ENCODE measurements at places on chromosomes 3 and 15. TPM values are rescaled to one million over a fixed set of nuclear protein-coding genes. Genes with fewer than 3 reads are reported as not detected.
A peak's percentile ranks its signal among the peaks of the same experiment; 100 is the strongest.

MPI gene
- 59.3 TPM for total RNA-seq

DNA sequence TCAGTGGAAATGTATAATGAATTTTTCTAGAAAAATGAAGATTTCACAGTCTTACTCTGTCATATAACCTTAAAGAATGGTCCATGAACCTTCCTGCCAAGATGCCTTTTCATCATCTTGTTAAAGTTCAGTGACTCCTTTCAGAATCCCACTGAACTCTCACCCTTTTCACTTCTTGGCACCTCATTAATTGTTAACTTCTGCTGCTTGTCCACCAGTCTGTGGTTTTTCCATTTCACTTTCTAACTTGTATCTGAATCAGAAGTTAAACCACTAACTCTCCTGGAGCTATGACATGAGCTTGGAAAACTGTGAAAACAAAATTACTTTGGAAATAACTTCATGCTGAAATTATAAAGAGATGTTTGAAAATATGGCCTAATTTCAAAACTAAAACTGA is 281.2 kb upstream of the ALCAM start:
- no peak for DNase-seq
- no peak overlapping the region for H3K27ac ChIP-seq
- H3K4me1 ChIP-seq = no peaks in the 10 kb centered on the region

ARHGEF26 gene
- total RNA-seq = 6.9 TPM

CHD2 gene
- total RNA-seq = 31.1 TPM

DNA sequence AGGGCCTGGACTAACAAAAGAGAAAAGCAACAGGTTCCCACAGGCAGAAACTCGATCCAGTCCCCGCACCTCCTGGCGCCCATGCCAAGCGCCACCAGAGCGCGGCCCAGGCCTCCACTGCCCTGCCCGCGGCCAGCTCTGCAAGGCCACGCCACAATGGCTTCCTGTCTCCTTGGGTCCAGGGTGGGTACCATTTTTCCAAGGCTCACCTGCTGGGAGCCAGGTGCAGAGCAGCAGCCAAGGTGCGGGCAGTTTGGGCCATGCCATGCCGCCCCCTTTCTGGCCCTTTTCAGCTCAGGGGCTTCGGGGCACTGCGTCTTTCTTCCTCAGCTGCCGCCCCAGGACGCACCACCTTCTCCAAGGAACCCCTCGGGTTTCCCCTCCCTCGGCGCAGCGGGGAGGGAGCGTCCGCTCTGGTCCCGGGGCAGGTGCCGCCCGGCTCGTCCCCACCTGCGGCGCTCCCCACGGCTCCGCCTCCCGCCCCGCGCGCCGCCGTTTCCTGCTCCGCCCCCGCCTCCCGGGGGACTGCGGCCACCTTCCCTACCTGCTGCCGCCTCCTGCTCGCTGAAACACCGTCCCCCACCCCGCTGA is at the start of gene ILDR1:
TSS of gene ILDR1 (minus strand) at position 437 of the 591 bp plus-strand sequence. CDS start at position 267, 170 bp downstream.
- H3K4me3 ChIP-seq = peak within 1 kb of the TSS; percentile 38
- no peaks in the 10 kb centered on the region for H3K4me1 ChIP-seq
- H3K36me3 ChIP-seq = no peaks in the 10 kb centered on the region
- no peaks in the 10 kb centered on the region for H3K27me3 ChIP-seq

DNA sequence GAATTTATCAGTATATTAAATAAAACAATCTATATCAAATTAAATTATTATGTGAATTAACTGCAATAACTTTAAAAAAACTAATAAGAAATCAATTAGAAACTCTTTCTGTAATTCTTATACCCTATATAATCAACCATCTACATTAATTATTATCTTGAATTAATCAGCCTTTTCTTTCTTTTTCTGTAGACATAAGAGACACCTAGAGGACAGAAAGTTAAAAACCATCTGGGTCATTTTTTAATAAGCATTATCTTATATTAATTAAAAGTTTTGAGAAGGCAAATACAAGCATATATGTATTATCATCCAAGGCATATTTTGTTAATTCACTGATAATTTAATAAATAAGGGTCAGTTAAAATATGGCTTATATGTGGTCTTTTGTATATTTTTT is 24.2 kb upstream of the SLC25A26 start:
- no peaks in the 10 kb centered on the region for H3K36me3 ChIP-seq
- no peak overlapping the region for H3K27ac ChIP-seq
- no peak overlapping the region for H3K4me3 ChIP-seq
- no peak for DNase-seq
- H3K4me1 ChIP-seq = no peaks in the 10 kb centered on the region

DNA sequence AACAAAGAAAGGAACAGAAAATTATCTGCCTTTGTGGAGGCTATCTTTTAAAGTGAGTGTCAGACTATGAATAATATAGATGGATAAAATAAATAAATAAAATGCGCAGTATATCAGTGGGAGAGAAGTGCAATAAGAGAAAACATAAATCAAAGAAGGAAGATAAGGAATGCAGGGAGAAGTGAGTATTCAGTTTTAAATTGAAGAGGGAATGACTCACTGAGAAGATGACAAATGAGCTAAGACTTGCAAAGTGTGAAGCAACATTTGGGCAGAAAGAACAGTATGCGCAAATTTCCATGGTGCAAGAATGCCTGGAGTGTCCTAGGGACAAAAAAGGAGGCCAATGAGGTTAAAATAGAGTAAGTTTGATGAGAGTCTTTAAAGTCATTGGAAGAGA is 1300.1 kb upstream of the ALCAM start:
- DNase-seq = no peak
- H3K36me3 ChIP-seq = no peaks in the 10 kb centered on the region
- H3K27me3 ChIP-seq = no peaks in the 10 kb centered on the region
- H3K27ac ChIP-seq = no peak overlapping the region
- H3K4me1 ChIP-seq = no peaks in the 10 kb centered on the region
- no peak overlapping the region for H3K4me3 ChIP-seq

IQCF5 gene
- not detected for total RNA-seq

DNA sequence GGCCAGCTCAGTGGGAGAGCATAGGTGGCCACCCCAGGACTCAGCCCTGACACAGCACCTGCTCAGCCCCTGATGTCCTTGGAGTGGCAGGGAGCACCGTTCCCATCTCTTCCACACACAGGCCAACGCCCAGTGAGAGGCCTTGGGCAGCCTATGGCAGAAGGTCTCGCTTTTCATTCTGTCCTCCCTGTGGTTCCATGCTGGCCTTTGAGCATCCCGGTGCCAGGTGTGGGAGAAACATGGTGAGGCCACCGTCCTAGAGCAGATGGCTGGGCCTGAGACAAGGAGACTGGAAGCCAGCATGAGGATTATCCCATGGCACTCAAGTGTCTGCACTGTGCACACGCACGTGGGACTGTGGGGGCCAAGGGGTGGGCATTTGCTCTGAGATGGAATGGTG is 25.1 kb downstream of the ADCY5 start:
- no peaks in the 10 kb centered on the region for H3K27me3 ChIP-seq
- DNase-seq = no peak
- peak overlapping the region; percentile 92 for H3K27ac ChIP-seq
- H3K4me3 ChIP-seq = no peak overlapping the region

CHRNA3 gene
- not detected for total RNA-seq

DNA sequence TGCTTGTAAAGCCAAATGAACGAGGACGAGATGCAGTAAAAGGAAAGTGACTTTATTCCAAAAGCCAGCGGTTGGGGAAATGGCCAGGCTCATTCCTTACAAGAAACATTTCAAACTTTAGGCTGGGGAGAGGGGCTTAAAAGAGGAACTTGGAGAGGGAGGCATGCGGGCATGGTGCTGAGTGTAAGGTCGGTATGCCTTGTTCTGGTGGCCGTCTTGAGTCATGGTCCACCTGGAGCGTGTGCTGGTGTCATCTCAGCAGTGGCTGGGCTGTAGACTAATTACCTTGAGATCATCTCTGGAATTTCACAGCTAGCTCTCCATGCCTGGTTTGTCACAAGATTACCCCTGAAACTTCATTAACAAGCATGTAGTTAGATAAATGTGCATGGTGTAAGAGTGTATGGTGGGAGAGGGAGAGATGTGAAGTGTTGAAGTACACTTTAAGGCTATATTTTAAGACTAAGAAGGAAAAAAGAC is 156.4 kb upstream of the PFN2 start:
- H3K27me3 ChIP-seq = no peaks in the 10 kb centered on the region
- H3K4me1 ChIP-seq = no peaks in the 10 kb centered on the region
- H3K4me3 ChIP-seq = no peak overlapping the region
- H3K27ac ChIP-seq = no peak overlapping the region

C2CD4A gene
- not detected for total RNA-seq

SKOR1 gene
- 0.12 TPM for total RNA-seq

DNA sequence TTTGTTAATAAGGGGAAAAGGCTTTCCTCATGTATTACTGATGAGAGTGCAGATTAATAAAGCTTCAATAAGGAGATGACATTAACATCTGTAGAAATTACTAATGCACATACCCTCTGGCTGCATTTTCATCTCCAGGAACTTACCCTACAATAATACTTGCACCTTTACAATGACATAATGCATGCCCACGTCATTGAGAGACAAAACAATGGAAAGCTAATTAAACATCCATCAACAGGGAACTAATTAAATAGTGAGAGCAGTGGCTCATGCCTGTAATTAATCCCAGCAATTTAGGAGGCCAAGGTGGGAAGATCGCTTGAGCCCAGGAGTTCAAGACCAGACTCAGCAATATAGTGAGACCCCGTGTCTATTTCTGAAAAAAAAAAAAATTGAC is 32.8 kb upstream of the DET1 start:
- H3K4me3 ChIP-seq = no peak overlapping the region
- DNase-seq = no peak
- H3K27me3 ChIP-seq = no peaks in the 10 kb centered on the region
- no peaks in the 10 kb centered on the region for H3K4me1 ChIP-seq
- no peaks in the 10 kb centered on the region for H3K36me3 ChIP-seq
